RWPE2 (cell line): ENCODE measurements at places on chromosomes 5 and 9.

GRCh38 chr5:103210952-103211351, 47.6 kb upstream of the MACIR start:
- no peaks in the 10 kb centered on the region for H3K27me3 ChIP-seq
- H3K4me3 ChIP-seq, result no peak overlapping the region
- no peak overlapping the region for H3K27ac ChIP-seq
- H3K36me3 ChIP-seq, result no peaks in the 10 kb centered on the region
- DNase-seq, result no peak
- no peaks in the 10 kb centered on the region for H3K4me1 ChIP-seq

DNA sequence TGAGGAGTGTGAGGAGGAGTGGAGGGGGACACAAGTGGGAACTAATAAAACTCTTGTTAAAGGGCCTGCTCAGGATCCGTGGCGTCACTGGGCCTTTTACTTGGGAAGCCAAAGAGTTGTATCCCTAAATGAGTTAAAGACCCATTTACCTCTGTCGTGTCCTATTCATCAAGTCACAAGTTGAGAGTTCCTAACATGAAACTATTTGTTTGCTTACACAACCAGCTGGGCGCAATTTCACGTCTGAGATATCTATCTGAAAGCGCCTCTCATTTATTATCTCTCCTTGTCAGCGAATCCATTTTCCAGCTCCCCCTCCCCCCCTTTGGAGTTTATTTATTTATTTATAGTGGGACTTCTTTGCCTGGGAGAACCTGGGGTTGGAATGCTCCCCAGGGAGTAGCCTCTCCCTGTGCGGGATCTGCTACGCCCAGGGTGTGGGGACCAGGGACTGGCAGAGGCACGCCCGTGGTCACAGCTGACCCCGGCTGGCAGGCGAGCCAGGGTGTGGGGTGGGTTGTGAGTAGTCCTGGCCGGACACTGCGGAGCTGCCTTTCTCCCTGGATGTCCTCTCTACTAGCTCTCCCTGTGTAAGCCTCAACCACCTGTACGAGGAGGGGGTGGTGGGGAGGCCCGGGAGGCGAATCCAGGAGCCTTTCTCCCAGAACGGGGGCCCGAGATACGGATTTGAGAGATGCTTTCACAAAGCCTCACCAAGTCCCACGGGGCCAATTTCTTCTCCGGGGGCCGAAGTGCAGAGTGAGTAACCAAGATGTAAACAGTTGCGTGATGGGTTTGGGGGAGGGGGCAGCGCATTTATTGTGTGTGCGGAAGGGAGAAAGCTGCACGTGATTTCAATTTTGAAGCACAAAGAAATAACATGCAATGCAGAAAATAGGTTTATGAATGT, 15.3 kb downstream of the NR2F1 start:
- peaks cover 17% of the 10 kb centered on the region for H3K27me3 ChIP-seq
- no peak overlapping the region for H3K27ac ChIP-seq
- no peak for DNase-seq
- H3K36me3 ChIP-seq, result no peaks in the 10 kb centered on the region

DNA sequence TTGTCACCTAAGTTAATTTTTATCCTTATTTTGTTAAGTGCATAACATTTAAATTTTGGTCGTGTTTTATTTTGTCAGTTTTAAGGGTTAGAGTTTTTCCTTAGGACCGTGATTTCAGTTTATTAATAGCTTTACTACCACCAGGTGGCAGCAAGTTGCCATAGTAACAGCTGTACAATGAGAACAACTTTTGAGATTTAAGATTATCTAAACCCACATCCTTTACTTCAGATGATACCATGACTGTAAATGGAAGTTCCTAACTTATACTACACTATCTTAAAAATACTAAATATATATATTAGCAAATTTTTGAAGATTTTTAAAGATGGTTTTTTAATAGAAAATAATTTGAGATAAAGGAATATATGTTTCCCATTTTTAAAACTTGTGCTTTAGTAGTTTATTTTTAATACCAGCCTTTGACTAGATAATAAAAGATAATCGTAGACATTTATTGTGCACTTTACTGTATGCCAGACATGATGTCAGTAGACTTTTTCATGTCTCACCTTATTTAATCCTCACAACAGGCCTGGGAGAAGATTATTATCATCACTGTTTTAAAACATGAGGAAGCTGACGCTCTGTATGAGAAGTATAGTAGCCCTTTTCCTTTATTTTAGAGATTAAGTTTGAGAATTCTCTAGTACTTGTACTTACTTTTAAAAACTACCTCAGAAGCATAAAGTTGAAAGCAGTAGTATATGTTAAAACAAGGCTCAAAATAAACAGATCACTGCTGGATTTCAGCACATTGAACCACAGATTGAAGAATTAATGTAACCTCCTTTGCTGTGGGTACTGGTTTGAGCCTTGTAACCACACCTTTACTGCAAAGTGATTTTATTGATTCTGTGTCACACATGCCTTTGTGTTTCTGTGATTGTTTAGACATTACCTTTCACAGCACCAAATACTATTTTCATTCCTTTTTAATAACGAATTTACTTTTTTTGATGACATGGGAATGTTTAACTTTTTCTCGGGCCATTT, 27.5 kb downstream of the SREK1 start:
- DNase-seq, result no peak
- H3K27ac ChIP-seq, result no peak overlapping the region
- H3K36me3 ChIP-seq, result peaks cover 99% of the 10 kb centered on the region

DNA sequence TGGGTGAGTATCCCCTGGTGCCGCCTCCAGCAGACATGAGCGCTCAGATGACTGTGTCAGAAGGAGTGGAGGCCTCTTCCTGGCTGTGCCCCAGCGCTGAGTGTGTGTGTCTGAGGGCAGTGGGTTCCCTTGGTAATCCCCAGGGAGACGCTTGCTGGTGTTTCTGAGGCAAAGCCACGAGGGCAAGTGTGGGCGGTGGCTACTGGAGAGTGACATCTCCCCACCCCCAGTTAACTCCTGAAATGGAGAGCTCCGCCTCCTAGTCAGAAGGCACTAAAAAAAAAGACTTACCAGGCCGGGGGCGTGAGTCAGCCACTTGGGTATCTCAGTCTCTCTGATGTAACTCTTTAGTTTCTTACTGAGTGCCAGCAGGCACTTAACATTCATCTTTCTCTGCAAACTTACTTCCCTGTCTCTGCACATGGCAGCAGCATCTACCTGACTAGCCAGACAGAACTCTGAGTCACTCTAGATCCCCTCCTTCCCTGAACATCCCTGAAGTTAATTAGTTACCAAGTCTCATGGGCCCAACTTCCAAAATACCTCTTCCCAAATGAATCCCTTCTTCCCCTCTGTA, 19.3 kb downstream of the ORM2 start:
- no peak overlapping the region for H3K4me3 ChIP-seq
- H3K27ac ChIP-seq, result peak overlapping the region; percentile 54
- DNase-seq, result peak; percentile 90
- H3K27me3 ChIP-seq, result no peaks in the 10 kb centered on the region
- peaks cover 19% of the 10 kb centered on the region for H3K36me3 ChIP-seq

GRCh38 chr9:88387036-88387551, 1.1 kb upstream of the SPIN1 start:
- peaks cover 29% of the 10 kb centered on the region for H3K36me3 ChIP-seq
- DNase-seq, result no peak
- no peaks in the 10 kb centered on the region for H3K27me3 ChIP-seq
- peak overlapping the region; percentile 100 for H3K4me3 ChIP-seq
- peaks cover 13% of the 10 kb centered on the region for H3K4me1 ChIP-seq

DNA sequence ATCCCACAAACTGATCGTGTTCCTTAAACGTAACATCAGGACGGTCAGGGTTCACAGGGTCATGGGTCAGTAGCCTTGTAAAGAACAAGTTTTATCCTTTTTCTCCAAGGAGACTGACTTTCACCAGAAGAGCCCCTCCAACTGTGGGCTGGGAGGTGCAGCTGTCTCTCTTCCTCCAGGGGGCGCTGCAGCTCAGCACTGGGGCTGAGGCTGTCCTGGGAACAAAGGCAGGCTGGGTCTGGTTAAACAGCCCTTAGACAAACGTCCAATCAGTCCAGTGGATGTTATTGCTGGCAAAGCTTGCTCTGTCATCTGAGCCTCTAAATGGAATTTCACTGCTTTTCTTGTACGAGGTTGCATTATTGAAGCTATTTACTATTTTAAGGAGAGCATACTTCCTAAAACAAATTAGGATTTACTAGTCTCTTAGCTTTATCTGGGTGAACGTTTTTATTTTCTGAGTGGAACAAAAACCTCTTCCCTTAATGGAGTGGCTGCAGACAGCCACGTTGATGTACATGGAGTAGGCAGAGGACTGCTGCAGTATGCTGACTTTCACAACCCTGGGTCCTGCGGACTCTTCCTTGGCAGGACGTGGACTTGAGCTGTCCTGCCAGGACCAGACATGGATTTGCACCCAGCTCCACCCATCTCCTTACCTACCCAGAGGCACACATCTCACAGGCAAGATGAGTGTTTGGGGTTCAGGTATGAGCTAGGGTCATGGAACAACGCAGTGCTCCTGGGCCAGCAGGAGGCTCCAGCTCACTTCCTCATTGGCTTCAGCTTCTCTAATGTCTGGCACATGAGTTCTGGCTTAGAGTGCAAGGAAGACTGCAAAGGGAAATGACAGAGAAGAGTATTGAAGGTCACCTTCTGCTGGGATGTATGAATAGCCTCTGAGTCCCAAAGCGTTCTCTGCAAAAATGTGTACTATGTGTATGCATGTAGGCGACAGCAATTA, 7.8 kb downstream of the EXOSC2 start:
- H3K4me3 ChIP-seq, result no peak overlapping the region
- H3K36me3 ChIP-seq, result peaks cover 90% of the 10 kb centered on the region
- no peaks in the 10 kb centered on the region for H3K4me1 ChIP-seq
- DNase-seq, result no peak
- H3K27me3 ChIP-seq, result no peaks in the 10 kb centered on the region

- H3K27me3 ChIP-seq, result no peaks in the 10 kb centered on the region
- no peak overlapping the region for H3K27ac ChIP-seq
- no peak for DNase-seq
- no peak overlapping the region for H3K4me3 ChIP-seq
Measured at GRCh38 chr9:70679845-70680244, 265.4 kb upstream of the KLF9 start.

DNA sequence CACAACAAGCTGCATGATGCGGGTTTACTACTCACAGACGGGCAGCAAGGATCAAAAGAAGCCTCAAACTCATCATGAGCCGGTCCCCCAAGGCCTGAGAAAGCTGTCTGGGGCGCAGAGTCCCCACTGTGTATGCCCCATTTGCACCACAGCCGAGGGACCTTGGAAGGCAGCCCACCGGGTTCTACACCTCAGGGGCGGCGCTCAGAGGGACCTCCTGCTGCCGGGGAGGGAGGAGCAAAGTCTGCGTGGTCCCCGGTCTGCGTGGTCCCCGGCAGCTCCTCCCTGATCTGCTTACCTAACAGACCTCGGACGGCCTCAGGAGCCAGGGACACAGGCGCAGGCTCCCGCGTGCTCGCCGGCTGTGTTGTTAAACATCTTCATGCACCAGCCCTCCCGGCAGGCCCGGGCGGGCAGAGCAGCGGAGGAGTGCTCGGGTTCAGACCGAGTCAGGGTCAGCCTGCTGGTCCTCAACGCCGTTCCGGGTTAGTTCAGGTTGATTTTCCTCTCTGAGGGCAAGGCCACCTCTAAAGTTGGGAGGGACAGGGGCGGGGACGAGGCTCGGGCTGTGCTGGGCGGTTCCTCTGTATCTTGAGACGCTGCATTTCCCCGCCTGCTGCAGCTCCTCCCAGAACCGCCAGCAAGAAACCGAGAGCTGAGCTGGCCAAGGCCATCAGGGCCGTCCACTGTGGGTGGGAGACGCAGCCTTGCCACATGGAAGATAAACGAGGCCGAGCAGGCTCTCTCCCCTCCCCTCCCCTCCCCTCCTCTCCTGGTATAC, 74.6 kb downstream of the MRPL36 start:
- no peak overlapping the region for H3K4me3 ChIP-seq
- H3K4me1 ChIP-seq, result no peaks in the 10 kb centered on the region
- H3K27me3 ChIP-seq, result no peaks in the 10 kb centered on the region
- no peak overlapping the region for H3K27ac ChIP-seq
- DNase-seq, result peak; percentile 68

GRCh38 chr5:93184041-93184440, 397.0 kb downstream of the NR2F1-AS1 start:
- no peaks in the 10 kb centered on the region for H3K36me3 ChIP-seq
- no peak overlapping the region for H3K27ac ChIP-seq
- no peak for DNase-seq
- H3K4me3 ChIP-seq, result no peak overlapping the region
- peaks cover 11% of the 10 kb centered on the region for H3K4me1 ChIP-seq
- no peaks in the 10 kb centered on the region for H3K27me3 ChIP-seq

GRCh38 chr5:83523929-83524328, 52.4 kb downstream of the VCAN start:
- no peak overlapping the region for H3K4me3 ChIP-seq
- H3K4me1 ChIP-seq, result no peaks in the 10 kb centered on the region
- no peak overlapping the region for H3K27ac ChIP-seq
- H3K36me3 ChIP-seq, result no peaks in the 10 kb centered on the region

DNA sequence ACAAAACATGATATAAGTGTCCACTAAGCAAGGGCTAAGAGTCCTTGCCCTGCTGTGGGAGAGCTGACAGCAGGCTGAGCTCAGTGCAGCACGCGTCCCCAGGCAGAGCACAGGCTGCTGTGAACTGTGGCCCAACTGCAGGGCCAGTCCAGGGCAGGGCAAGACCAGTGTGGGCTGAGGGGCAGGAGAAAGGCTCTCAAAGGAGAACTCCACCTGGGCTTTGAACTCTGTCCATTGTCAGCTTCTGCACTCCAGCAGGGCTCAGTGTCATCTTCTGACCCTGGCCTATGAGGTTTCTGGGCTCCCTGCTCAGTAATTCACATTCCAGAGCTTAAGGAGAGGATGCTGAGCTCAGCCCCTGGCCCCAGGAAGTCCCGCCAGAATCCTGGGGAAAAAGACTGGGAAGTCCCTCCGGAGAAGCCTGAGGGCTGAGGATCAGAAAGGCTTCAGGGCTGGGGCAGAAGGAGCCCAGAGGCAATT, 37.4 kb downstream of the LHFPL2 start:
- H3K36me3 ChIP-seq, result peaks cover 29% of the 10 kb centered on the region
- no peak overlapping the region for H3K27ac ChIP-seq
- H3K4me3 ChIP-seq, result no peak overlapping the region
- peaks cover 11% of the 10 kb centered on the region for H3K4me1 ChIP-seq
- DNase-seq, result no peak

GRCh38 chr5:40984884-40985283, 75.6 kb downstream of the C7 start:
- H3K27ac ChIP-seq, result peak overlapping the region; percentile 47
- H3K27me3 ChIP-seq, result no peaks in the 10 kb centered on the region
- H3K4me3 ChIP-seq, result no peak overlapping the region

- no peak overlapping the region for H3K27ac ChIP-seq
- H3K27me3 ChIP-seq, result no peaks in the 10 kb centered on the region
- no peak overlapping the region for H3K4me3 ChIP-seq
Measured at GRCh38 chr9:126690431-126691051, 76.8 kb downstream of the LMX1B start.

DNA sequence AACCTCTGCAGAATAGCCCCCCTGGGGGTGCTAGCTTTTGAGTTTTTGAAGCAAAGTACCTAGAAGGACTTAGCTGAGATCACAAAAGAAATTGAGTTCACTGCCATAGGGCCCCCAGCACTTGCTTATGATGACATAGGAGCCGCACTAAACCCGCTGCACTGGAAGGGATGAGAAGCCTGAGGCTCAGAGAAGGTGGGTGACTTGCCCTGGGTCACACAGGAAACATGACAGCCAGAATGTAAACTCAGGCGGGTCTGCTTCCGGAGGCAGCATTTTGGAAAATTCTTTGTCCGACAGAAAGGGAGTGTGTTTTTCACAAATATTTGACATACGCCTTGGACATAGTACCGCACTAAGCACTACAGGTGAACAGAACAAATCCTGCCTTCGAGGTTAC, 8.4 kb upstream of the TOR1B start:
- no peaks in the 10 kb centered on the region for H3K27me3 ChIP-seq
- H3K36me3 ChIP-seq, result no peaks in the 10 kb centered on the region
- no peaks in the 10 kb centered on the region for H3K4me1 ChIP-seq
- H3K4me3 ChIP-seq, result no peak overlapping the region
- DNase-seq, result no peak
